ENCODE measurements at places on chromosomes 4 and X. TPM values are rescaled to one million over a fixed set of nuclear protein-coding genes. Genes with fewer than 3 reads are reported as not detected.
A peak's percentile ranks its signal among the peaks of the same experiment; 100 is the strongest.

Gene SERPINA7
- not detected for total RNA-seq

Gene USP26
- not detected for total RNA-seq

DNA sequence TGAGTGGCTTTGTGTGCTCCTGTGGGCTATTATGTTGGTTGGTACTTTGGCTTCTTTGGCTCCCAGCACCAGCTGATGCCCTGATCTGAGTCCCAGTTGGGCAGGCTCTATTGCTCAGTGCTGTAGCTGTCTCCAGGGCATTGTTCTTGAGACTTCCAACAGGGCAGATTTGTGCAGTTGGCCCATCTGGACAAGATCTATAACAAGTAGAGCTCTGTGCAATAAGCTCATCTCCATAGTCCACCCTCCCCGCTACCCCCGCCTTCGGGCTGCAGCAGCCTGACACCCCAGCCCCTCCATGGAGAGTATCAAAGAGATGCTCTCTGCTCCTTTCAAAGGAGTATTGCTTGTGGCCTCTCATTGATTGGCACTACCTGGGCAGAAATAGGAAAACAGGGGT, 5.8 kb upstream of the TMEM31 start:
- DNase-seq, result no peak

Gene LRRC66
- total RNA-seq, result 0.78 TPM

Gene ZIC3
- not detected for total RNA-seq

DNA sequence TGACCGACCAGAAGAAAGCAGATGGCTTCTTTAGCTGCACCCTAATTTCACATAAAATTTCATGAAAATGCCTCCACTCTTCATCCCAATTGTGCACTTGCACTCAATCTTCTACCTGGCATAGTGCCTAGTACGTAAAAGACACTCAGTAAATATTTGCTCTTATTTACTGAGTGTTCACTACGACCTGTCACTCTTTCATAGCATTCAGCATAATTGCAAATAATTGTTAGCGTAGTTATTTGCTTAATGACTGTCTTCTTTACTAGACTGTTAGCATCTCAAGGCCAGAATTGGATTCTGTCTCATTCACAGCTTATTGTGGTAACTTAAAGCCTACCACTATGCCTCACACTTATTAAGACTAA, 130.2 kb downstream of the ENOX2 start:
- DNase-seq, result no peak

DNA sequence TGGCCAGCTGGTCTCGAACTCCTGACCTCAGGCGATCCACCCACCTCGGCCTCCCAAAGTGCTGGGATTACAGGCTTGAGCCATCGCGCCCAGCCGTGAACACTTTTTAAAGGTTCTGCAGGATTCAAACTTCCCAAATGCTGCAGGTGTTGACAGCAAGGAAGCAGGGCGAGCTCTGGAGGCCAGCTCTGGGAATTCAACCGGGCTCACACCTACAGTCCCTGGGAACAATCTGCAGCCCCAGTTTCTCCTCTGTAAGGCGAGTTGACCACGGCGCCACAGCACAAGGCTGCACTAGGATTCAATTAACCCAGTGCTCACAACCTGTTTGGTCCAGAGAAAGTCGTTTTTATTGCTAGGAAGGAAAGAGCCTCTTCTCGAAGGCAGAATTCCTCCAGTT, 1.6 kb downstream of the MTNR1A start:
- DNase-seq, result no peak

DNA sequence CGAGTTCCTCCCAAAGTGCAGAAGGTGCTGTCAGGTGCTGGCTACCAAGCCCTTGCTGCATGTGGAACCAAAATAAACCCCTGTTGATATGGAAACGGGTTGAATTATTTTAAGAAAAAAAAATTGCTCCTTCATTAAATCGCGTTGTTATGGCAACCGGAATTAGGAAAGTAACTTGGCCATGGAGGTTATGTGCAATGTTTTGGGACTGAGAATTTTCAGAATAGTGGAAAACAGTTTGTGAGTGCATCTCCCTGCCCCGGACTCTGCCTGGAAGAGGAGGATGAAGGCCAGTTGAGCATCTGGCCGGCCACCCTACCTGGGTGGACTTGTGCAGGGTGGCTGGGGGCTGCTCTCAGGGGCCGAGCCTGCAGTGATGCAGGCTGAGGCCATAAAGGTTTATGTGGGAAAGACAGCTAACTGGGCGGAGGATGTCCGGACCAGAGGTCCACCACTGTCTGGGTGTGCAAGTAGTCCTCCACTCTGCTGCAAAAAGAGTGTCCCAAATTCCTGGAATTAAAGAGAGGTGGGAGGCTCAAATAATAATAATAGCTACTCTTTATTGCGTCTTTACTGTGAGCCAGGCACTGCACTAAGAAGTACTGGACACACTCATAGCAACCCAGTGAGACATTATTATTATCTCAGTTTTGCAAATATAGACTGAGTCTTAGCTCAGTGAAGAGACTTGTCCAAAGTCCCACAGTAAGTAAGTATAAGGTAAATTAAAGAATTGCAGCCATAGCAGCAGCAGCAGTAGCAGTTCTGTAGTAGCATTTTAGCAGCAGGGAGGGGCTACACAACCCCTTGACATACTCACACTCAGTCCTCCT, 20.6 kb downstream of the RTL5 start:
- DNase-seq, result no peak

GRCh38 chr4:95674521-95674981, 125.8 kb upstream of the UNC5C start:
- no peak for DNase-seq

- no peak for DNase-seq
Measured at GRCh38 chr4:42904986-42905385, 12.5 kb downstream of the GRXCR1 start.

DNA sequence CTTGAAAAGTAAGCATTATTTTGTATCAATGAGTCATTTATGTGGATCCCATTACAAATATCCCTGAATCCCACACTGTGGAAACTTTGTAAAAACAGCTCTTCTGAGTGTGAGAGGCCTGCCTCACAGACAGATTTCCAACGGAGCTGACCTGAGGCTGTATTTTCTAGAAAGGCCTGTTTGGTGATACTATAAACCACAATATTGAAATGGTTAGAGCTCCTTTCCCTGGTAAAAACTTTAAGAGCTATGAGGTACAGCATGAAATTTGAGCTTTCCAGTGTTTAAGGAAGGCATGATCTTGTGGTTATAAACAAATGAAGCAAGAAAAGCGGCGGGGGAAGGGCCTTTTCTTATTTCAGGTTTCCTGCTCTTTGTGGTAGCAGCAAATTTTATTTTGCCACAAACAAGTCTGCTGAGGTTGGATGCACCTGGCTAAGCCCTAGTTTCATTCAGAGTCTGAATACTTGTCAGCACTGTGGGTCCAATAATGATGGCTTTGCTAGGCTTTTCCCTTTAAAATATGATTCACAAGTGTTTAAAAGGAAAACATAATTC, 86.8 kb upstream of the ETNPPL start:
- peak; percentile 13 for DNase-seq

GRCh38 chrX:110600745-110601310, 194.8 kb downstream of the CHRDL1 start:
- DNase-seq, result no peak

- no peak for DNase-seq
Measured at GRCh38 chr4:21517126-21517859, 431.3 kb downstream of the KCNIP4 start.

DNA sequence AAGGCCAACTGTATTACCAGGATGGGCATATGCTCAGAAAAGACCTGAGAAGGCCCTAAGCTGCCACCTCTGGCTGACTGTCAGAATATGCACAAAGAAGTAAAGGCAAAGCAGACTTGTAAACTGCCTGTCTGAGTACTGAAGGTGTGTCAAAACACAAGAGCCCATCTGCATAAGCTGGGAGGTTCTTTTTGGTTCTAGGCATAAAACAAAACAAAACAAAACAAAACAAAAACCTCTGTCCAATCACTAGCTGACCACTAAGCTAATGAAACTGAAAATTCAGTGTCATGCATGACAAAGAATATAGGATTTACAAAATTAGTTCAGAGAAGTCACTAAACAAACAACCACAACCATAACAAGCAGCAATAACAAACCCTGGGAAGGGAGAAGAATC, 20.6 kb downstream of the SH3D19 start:
- DNase-seq, result no peak

DNA sequence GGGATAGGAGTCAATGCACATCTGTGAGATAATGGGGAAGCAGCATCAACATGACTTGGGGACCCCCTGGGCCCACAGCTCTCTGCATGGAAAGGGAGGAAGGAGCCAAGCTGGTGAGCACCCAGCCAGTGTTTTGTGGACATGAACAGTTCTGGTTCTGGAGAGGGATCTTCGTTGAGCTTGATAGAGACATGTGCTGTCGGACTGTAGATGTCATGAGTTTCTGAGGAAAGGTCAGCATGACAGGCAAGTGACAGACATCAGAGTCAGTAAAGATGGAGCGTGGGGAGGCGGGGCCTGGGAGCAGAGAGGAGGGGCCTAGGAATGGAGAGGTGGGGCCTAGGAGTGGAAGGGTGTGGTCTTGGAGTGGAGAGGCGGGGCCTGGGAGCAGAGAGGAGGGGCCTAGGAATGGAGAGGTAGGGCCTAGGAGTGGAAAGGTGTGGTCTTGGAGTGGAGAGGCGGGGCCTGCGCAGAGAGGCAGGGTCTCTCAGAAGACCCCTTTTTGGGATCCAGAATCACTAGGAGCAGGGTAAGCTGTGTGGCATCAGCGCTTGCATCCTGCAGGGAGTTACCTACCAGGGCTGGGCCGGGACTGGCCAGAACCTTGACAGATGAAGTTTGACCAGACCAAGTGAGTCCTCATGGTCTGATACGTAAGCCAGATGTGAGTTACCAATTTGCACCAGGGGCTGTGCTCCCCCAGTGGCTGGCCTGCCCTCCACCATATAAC, 33.7 kb downstream of the PIGG start:
- no peak for DNase-seq

DNA sequence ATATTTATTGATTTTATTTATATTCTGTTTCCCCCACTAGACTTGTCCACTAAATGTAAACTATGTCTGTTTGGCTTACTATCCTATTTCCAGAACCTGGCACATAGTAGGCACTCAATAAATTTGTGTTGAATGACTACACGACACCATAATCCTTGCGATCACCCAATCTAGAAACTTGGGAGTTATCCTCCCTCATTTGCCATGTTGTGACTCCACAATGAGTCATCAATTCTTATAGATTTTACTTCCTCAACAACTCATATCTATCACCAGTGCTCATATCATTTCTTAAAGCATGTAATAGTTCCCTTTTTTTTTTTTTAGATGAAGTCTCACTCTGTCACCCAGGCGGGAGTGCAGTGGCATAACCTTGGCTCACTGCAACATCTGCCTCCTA, 39.9 kb upstream of the VAMP7 start:
- DNase-seq, result no peak

DNA sequence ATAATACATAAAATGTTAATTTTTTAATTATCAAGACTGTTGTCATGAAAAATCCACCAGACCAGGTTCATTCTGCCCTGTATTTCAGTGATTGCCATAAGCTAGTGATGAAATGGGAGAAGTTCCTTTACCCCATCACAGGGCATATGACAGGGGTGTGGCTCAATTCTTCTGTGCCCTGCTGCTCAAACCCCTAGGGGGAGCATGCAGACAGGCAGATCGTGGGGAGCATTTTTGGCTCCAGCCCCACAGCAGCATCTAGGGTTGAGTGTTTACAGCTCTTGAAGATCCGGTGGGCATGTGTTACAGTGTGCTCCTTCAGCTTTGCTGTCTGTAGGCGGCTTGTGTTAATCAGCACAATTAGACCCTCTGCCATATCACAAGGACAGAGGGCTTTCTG, 700.7 kb downstream of the PCDH18 start:
- DNase-seq, result no peak

Gene SPIN2A
- total RNA-seq, result 3.3 TPM

DNA sequence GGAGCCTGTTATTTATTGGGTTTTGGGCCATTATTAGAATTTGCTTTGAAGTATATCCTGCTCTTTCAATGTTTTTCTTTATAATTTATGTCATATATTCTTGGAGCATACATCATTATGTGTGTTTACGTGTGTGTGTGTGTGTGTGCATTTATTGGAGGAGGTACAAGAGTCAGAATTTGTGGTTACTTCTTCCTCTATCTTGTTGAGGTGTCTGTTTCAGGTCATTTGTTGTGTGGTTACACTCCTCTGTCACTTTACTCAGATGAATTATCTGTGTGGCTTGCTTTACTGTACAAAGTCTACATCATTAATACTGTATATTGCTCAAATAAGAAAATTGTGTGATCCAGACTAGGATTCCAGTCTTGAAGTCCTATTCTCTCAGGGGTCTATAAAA, 1957.4 kb upstream of the TENM3 start:
- no peak for DNase-seq

DNA sequence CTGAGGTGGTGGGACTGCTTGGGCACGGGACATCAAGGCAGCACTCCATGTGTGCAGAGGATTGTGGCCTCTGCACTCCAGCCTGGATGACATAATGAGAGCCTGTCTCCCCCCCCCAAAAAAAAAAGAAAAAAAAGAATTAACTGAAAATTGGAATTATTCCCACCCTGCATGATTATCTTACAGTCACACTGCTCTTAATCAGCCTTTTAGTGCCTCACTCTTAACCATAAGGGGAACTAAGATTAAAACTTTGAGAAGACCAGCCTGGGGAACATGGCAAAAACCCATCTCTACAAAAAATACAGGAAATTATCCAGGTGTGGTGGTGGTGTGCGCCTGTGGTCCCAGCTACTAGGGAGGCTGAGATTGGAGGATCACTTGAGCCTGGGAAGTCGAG, 94.6 kb downstream of the UBE2K start:
- DNase-seq, result no peak

DNA sequence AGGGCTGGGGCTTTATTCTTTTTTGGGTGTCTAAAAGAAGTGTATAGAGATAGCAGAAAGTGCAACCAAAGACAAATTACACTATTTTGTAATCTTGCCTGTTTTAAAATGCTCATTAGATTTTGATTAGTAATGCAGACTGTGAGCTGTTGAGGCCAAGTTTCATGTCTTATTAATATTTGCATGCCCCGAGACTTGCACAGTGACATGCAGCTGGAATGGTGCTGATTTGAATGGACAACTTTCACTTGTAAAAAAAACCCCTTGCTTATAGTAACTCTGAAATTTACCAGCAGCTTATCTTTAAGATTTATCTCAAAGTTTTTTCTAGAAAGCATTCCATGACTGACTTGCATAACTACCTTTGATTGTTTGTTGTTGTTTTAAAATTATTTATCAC, 835.1 kb upstream of the IGFBP7 start:
- DNase-seq, result no peak

Gene ANOS1
- 0.10 TPM for total RNA-seq

- no peak for DNase-seq
Measured at GRCh38 chr4:1080961-1081688, 32.2 kb downstream of the RNF212 start.

DNA sequence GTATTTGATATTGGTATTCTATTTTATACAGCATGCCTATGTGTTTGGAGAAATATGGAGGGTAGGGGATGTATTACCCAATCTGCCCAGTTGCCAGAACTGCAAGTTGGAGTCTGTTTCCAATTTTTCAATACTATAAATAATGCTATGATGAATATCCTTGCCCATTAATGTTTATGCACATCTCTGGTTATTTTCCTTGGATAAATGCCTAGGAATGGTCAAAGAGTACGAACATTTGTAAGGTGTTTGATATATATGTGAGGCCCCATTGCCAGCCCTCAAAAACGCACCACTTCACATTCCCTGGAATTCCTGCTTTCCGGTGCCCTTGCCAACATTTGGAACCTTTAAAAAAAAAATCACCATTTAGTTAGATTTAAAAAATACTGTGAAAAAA, 34.3 kb downstream of the CLDN34 start:
- DNase-seq, result no peak

Gene GBA3
- total RNA-seq, result not detected

Gene MTMR8
- total RNA-seq, result 11.8 TPM
